ENCODE measurements at places on chromosomes 3 and 15.

DNA sequence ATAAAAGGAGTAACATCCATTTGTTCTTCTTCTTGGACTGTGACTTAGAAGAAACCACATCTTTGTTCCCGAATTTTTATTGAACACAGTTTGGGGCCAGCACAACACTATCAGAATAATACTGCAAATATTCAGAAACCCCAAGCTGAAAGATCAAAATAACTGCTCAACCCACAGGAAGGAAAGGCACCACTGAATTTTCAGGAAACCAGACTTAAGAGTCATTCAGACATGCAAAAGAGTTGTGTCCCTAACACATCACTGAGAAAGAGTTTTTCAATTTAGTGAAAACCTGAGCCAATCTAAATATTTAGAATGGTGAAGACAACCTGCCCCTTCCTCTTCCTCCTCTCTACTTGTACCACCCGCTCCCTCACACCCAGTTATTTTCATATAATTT, 295.0 kb upstream of the RORA start:
- DNase-seq, result no peak

DNA sequence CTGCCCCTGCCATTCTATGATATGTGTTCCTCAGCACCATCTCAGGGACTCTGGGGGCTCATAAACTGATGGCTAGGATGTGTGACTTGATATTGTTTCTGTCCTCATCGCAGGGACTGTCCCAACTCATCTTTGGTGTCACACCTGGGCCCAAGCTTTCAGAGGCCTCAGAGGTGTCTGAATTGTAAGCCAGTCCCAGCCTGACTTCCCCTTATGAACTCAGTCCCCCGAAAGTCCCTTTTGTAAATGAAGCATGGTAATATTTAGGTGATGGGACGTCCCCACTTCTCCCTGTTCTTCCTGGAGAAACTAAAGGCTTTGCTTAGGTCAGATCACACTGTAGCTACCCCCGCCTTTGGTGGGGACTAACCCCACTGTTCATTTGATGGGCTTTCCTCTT, 142.4 kb upstream of the TLE3 start:
- no peak for DNase-seq

DNA sequence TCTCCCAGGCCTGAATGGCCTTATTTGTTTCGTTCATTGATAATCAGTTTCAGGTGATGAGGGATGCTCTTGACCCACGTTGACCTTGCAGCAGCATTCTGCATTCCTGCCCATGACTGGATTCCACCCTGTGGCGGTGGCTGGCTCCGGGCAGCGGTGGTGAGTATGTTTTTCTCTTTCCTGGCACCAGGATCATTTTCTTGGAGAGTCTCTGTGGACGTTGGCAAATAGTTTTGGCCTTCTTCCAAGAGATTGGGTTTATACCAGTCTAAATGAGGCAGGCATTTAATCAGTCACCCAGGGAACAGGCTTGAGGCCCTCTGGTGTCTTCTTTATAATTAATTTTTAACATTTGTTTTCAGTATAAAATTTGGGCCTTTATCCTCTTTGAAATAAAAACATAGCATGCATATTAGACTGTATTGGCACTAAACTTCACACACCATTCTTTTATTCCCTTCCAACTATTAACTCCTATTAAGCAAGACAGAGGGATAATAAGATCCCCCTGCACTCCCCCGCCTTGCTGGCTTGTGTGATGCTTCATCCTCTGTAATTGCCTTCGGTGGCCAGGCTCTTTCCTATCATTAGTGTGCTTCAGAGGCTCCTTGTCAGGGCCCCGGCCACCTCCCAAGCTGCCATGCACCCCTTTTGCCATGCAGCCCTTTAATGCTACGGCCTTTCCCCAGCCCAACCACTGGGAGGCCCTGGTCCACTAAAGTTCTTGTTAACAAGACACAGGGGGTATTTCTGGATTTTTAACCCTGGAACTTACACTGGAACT, 176.2 kb upstream of the TOPAZ1 start:
- DNase-seq, result peak; percentile 64

DNA sequence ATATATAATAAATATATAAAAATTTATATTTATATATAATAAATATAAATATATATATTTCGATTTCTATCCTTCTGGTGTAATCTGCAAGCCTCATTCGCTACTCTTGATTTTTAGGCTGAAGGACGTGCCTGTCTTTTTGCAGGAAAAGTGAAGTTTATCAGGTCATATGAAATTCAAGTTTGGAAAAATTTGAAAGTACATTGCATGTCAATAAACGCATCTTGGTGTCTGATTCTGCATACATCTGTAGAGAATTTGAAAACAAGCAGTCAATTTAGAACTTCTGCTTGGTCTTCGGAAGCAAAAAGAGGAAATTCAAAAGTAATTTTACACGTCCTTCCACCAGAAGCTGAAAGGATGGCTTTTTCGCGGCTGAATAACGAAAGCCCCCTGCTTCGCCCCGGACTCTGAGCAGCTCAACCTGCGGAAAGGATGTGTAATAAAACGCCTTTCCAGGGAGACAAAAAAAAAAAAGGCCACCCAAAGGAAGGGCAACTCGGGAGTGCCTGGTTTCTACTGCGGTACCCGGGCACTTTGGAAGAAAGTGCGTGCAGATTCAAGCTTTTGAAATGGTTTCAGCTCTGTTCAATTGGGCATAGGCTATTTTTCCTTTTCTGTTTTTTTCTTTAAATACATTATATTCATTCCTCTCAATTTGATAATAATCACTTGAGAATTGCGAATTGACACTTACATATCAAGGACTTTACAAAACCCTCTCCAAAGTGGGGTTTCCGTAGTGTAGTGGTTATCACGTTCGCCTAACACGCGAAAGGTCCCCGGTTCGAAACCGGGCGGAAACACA, 1.5 kb upstream of the MYNN start:
- peak; percentile 65 for DNase-seq

GRCh38 chr3:16322189-16322588, 57.2 kb downstream of the OXNAD1 start:
- no peak for DNase-seq

GRCh38 chr15:67794832-67795574, 30.3 kb upstream of the SKOR1 start:
- no peak for DNase-seq

DNA sequence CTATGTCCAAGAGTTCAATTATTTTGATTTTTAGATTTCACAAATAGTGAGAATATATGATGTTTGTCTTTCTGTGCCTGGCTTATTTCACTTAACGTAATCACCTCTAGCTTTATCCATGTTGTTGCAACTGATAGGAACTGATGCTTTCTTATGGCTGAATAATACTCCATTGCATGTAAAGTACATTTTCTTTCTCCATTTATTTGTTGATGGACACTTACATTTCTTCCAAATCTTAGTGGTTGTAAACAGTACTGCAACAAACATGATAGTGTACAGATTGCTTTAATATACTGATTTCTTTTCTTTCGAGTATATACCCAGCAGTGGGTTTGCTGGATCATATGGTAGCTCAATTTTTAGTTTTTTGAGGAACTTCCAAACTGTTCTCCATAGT, 600.6 kb upstream of the SEMA6D start:
- DNase-seq, result no peak

DNA sequence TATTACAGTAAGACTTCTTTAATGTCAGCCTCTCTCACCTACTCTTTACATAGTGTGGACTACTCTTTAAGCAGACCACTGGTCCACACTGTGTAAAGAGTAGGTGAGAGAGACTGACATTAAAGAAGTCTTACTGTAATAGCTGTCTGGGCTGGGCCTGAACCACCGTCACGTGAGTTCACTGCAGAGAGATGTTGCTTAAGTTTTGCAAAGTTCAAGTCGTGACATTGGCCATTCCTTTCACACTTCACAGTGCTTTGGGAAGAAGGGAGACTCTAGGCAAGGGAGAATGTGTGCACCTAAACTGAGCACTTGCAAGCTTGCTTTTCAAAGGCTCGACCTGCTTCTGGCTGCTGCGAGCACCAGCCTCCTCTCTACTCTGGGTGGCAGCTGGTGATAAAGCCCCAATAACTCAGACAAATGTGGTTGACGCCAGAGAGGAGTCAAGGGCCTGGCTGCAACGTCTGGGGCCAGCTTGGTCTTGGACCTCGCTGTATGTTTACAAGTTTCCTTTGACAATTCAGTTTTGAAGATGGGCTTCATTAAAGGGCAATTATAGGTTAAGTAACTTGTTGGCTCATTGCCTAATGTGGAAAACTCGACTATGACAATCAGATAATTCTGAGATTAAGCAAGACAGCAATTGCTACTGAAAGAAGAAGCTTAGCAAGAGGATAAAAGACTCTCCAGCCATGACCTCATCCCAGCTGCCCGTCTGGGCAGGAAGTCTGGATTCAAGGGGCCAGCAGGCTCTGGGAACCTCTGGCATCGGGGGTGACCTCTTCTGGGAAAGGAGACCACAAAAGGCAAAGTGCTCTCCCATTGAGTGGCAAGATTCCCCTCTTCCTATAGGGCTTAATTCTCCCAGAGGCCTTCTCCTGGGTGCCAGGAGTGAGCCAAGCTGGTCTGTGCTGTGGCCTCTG, 242.1 kb upstream of the TLE3 start:
- DNase-seq, result peak; percentile 68

- no peak for DNase-seq
Observed at GRCh38 chr15:99361545-99362185, 110.4 kb downstream of the LRRC28 start.

DNA sequence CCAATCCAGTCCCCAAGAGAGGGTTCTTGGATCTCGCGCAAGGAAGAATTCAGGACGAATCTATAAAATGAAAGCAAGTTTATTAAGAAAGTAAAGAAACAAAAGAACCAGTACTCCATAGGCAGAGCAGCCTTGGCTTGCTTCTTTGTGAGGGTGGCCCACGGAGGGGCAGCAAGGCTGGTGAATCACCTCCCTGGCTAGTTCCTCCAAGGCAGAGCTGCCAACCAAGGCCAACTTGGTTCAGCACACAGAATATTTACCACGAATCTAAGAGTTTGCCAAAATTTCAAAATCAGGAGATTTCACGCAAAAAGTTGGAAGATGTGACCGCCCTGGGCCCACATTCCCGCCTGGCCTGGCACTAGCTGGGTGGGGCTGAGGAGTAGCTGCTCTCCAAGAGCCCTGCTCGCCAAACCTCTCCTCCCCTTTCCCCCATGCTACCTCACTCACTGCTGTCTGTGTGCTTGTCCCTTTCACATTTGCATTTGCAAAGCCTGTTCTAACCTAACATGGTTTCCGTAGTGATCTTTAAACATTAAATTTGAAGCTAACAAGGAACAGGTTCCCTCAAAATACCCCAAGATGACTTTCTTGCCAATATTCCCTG, 26.2 kb upstream of the DCUN1D1 start:
- no peak for DNase-seq

DNA sequence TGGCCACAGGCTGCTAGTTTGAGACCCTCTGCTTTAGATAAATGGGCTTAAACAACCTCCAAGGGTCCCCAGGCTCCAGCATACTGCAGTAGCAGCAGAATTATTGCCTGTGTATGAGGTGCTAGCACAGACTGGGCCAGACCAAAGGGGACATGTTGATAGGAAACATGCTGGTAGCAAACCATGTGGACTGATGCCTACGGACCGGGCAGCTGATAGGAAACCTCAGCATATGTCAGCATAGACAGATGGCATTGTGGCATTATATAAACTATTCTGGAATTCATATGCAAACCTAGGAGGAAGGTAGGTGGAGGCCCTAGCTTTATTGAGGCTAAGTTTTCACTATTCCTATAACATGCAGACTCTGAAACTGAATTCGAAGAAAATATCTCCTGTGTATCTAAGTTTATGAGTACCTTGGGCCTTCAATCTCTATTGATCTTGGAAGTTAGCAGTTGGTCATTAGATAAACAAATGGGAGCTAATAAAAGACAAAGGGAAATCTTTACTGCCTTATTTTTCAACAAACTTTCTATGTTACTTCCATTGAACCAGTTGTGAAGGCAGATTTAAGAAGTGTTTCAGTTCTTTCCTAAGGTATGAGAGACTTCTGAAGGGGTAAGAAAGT, 1.7 kb upstream of the HGD start:
- DNase-seq, result no peak

GRCh38 chr3:30078736-30079135, 527.7 kb upstream of the TGFBR2 start:
- DNase-seq, result no peak

GRCh38 chr3:46831316-46831715, 31.9 kb downstream of the MYL3 start:
- DNase-seq, result no peak

DNA sequence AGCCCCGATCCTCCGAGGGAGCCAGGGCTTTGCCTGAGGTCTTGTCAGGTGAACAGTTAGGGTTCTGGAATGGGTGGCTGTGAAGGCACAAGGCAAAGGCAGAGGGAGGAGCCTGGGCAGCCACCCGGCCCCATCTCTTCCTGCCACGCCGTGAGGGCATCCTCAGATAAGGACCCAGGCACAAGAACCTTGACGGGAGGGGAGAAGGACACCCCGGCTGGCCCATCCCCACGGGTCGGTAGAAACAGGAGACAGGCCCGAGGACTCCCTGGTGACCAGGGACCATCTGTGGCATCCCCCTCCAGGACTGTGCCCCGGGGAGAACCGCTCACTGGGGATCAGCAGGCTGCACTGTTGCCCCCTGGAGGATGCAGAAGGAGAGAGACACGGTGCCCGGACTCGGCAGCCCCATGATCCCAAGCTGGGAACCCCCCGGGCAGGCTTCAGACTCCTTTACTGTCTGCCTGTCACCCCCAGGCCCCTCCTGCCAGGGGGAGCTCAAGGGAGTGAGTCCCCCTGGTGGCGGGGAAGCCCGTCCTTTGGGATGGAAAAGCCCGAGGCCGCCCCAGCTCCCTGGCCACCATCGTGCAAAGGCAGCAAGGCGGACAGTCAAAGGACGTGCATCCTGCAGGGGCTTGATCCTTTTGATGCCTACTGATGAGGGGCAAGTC, 12.3 kb upstream of the PCSK6 start:
- DNase-seq, result peak; percentile 84

GRCh38 chr3:171186383-171186782, 159.9 kb upstream of the SLC2A2 start:
- no peak for DNase-seq

- DNase-seq, result no peak
Observed at GRCh38 chr3:116939091-116939490, 229.5 kb downstream of the TUSC7 start.

- DNase-seq, result no peak
Observed at GRCh38 chr3:159635047-159635641, 353.5 kb upstream of the IL12A start.

DNA sequence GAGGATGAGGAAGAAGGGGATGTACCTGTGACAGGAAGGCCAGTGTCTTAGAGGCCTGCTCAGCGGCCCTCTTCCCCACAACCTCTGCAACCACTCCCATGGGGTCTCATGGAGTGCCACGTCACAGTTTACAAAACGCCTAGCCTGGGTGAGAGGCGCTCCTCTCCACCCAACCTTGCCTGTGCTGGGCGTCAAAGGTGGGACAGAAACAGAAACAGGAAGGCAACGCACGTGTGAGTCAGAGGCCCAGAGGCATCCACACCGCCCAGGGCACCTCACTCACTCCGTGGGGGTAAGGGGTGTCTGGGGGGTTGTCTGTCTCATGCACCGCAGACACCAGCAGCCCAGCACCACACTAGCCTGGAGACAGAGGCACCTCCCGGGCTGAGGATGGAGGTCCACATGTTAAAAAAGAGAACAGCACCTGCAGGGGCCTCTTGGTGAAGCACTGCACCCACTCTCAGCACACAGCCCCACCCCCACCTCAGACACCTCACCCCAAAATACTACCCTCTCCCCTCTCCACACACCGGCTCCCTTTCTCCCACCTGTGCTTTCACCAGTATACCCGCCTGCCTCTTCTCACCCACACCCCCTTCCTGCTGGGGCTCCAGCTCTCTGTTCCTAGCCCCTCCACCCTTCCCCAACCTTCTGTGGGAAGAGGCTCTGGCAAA, 4.7 kb upstream of the CALML4 start:
- no peak for DNase-seq

GRCh38 chr3:22971497-22971896, 231.6 kb upstream of the UBE2E2 start:
- no peak for DNase-seq

- no peak for DNase-seq
Observed at GRCh38 chr15:39409876-39410530, 170.9 kb upstream of the THBS1 start.
